ENCODE measurements at places on chromosomes 2 and 18. TPM values are rescaled to one million over a fixed set of nuclear protein-coding genes. Genes with fewer than 3 reads are reported as not detected.

DNA sequence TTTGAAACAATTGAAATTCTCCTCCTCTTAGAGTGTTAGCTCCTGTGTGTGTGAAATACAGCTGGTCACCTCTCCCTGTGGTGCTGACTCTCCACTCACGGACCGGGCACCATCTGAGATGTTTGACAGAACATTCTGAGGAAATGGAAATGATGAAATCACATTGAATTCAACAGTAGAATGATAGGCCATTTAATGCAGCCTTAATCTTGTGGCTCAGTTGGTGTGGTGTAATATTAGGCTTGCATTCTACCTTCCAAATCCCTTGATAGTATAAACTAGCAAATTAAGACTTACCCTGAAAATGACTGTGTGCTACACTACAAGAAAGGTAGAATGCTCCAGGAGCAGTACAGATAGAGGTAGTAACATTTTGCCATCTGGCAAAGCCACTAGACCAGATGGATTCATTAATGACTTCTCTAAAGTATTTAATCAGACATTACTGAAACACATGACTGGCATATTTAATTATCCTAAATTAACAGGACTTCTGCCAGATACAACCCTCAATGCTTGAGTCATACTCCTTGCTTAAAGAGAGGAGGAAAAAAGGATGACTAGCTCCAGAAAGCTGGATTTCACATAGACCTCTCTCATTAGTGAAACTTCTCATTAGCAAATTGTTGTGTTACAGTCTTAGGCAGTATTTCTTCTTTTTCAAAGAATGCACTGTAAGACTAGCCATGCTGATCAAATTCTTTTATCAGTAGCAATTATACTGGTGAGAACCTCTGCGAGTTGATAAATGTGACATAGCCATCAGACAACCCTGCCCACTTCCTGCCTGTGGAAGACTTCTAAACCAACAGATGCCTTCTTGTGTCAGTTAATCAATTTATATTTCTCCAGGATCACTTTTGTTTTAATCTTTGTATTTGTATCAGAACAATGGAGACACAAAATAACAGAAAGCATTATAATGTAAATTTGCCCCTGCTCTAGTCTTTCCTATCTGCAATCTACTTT, 80.6 kb downstream of the EML6 start:
- DNase-seq = no peak

GRCh38 chr2:240240017-240240734, 99.7 kb upstream of the OTOS start:
- no peak for DNase-seq

DNA sequence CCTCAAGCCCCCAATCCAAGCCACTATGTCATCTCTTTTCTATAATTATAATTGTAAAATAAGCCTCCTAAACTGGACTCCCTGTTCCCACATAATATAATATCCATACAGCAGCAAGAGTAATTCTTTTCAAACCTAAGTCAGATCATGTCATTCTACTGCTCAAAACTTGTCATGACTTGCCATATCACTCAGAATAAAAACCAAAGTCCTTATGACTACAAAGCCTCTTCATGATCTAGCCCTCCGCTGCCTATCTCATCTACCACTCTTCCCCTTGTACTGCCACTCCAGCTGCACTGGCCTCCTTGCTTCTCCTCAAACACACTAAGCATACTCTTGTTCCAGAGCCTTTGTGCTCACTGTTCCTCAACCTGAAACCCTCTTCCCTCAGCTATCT, 69.9 kb downstream of the MEMO1 start:
- DNase-seq = no peak

DNA sequence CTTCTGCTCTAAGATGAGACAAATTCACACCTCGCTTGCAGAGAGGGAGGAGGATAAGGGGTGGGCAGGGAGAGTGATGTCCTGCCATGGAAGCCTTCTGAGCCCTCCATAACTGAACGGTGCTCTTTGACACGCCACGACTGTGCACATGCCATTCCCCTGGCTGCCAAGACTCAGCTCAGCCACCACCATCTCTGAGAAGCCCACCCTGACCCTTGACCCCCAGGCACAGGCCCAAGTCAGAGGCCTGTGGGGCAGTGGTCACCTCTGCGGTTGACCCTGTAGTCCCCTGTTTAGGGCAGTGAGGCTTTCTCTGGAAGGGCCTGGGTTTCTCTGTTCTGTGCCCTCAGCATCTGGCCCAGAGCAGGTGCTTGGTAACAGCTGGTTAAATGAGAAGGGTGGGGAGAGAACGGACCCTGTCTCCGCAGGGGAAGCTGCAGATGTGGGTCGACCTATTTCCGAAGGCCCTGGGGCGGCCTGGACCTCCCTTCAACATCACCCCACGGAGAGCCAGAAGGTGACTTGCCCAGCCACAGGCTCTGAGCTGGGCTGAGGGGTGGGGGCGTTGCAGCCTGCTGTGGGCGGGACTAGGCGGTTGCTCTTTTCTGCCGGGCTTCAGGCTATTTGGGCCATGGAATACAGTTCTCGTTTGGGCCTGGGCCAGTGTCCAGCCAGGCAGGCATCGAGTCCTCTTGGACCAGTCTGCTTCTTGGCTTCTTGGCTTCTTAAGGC, 215.1 kb downstream of the DYSF start:
- DNase-seq = peak; percentile 0

DNA sequence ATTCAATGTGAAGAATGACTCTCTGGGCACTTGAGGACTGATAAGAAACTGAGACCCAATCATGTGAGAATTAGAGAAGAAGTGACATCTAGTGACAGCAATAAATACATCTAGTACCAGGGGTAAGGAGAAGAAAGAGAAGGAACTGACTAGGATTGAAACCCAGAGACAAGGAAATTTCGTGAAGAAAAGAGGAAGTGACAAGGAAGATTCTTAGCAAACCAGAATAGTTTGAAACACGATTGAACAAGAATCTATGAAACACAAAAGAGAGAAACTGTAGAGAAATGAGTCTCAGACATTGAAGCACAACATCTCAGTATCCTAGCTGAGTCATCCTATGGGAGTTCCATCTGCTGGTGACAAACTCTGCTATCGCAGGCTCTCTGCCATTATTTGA, 571.9 kb upstream of the PKDCC start:
- no peak for DNase-seq

DNA sequence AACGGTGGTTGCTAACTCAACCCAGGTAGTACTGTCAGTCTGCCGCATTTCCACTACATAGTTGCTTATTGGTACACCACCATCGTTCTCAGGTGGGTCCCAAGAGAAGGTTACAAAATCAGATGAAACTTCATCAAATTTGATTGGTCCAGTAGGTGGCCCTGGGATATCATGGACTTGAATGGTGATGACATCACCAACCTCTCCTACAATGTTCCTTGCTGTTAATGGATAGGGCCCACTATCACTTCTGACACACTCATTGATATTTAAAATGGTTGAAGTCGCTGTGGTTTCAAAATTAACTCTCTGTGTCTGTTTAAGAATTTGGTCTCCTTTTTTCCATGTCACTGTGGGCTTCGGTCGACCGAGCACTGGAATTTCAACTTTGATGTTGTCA, 94.5 kb downstream of the PLEKHA3 start:
- no peak for DNase-seq

DNA sequence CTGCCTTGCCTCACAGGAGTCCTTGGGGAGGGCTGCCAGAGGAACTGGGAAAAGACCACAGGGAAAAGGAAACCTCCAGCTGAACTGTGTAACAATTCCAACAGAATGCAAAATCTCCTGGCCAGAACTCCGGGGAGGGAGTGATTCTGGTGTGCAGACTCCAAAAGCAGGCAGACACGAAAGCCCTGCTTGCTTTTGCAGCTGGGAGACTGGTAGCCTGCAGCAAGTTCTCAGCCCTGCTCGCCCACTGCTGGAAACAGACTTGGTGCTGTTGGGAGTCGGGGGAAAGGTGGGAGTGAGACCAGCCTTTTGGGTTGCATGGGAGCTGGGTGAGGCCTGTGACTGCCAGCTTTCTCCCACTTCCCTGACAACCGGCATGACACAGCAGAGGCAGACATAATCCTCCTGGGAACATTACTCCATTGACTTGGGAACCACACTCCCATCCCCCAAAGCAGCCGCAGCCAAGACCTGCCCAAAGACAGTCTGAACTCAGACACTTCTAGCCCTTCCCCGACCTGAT, 26.0 kb upstream of the NMI start:
- DNase-seq = no peak

DNA sequence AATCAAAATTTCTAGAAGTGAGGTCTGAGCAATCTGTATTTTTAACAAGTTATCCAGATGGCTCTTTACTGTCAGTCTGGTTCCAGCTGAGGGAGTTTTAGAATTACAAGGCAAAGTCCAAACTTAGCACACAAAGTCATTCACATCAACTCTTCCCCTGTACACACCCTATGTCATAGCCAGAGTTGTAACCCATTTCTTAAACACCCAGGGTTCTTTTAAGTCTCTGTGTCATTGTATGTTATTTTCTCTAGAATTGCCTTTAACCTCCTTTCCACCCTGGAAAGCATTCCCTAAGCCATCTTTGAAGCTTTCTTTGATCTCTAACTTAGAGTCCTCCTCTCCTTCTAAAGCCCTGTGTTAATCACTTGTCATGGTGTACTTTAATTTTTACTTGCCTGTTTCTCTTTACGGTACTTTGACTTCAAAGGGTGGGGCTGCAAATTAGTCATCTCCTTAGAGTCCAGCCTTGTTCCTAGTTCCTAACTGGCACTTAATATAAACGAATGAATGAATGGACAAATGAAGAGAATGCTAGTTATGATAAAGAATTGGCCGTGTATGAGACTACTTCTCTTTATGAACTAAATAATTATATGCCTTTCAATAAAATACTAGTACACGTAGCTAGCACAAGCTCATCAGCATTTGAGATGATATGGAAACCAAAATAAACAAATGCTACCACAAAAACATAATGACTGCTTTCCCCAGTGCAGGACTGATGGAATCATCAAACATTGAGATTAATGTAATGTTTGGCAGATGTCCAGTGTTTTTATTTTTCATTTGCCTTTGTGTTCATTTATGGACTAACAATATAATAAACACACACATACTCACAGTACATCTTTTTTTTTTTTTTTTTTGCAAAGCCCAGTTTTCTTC, 11.9 kb upstream of the ACTR3 start:
- DNase-seq = no peak

DNA sequence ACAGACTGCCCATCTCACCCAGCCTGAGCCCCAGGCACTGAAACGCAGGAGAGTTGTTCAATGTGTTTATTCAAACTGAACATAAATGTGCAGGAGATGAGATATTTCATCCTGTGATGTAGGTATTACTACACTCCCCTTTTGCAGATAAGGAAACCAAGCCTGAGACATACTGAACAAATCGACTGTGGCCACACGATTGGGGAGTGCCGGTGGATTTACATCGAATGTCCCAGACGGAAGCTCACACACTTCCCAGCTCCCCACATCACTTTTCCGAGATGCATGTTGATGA, 94.8 kb upstream of the ALKAL2 start:
- no peak for DNase-seq

GRCh38 chr2:109523536-109524361, 90.0 kb downstream of the SEPTIN10 start:
- no peak for DNase-seq

- DNase-seq = no peak
Observed at GRCh38 chr18:49707599-49707998, 105.7 kb downstream of the ACAA2 start.

DNA sequence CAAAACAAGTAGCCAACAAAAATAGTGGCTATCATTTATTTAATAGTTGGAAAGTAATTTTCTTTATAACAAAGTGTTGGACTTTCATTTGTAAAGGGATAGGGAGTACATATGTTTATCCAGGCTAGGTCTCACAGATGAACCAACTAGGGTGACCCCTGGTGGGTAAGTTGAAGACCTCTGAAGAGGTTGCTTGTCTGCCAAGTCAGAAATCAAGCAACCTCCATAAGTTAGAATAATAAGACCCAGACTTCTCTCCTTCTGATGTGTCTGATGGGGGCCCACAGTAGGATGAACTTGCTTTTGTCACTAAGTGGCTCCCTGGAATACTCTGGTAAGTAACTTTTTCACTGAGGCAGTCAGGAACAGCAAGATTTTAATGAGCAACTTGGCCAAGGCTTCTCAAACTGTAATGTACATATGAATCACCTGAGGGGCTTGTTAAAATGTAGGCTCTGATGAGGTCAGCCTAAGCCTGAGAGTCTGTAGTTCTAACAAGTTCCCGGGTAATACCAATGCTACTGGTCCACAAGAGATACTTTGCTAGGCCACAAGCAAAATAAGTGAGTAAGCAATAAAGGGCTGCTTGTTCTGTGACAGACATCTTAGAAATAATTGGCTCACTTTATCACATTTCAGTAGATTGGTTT, 319.6 kb downstream of the PIK3C3 start:
- DNase-seq = no peak

DNA sequence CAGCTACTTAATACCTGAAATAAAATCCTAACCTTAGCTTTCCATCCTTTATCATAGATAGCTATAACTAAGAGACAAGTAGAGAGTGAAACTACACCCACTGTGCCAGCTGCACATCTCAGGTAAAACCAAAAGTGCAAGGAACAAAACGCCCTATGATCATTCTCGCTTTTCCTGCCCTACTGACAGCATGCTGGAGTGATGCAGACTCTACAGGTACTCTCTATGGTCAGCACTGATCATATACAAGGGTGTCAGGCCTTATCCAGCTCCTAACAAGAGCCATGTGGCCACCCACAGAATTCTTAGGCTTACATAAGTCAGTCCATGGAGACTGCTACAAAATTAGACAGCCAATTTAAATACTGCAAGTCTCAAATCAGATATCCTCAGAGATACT, 45.6 kb downstream of the REV1 start:
- DNase-seq = no peak

DNA sequence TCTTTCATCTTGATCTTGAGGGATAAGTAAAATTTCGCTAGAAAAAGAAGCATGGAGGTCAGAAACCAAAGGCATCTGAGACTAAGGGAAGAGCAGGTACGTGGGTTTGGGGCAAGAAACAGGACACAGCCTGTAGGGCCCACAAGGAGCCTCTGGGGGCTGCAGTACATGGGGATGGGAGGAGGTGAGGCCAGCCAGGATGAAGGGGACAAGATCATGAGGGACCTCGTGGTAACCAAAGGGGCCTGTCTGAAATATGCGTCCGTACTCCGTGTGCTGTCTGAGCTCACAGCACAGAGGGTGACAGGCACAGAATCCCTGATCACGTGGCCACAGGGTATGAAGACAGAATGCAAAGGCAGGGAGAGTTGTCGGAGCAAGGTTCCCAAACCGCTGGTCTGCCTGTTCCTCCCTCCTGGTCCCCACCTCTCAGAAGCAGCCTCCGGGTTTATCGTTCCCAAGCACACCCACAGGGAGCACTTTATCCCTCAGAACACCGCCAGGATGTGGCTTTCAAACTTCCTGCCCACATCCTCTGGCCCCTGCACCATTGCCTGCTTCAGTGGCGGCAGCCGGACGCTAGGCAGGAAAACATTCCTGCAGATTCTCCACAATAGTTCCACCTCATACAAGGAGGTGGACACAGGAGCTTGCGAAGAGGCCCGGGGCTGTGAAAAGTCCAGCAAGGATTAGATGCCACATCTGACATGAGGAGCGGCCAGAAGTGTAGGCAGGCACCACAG, 12.0 kb downstream of the TMEM163 start:
- no peak for DNase-seq

- DNase-seq = no peak
Observed at GRCh38 chr18:4125224-4125623, 329.9 kb downstream of the DLGAP1 start.

- no peak for DNase-seq
Observed at GRCh38 chr18:9330419-9330818, 4.2 kb upstream of the TWSG1 start.

GRCh38 chr2:68059784-68060525, 2.8 kb downstream of the C1D start:
- DNase-seq = no peak

SPATA3 gene
- not detected for total RNA-seq

CD226 gene
- 0.40 TPM for total RNA-seq

AFG3L2 gene
- 55.3 TPM for total RNA-seq

HES6 gene
- 152 TPM for total RNA-seq

SLC38A11 gene
- not detected for total RNA-seq

CFAP210 gene
- 1.0 TPM for total RNA-seq

Data from neural crest cell (in vitro differentiated cells).